ENCODE measurements at places on chromosomes 5 and 9.

GRCh38 chr9:136015656-136016571, 54.7 kb upstream of the UBAC1 start:
- DNase-seq, result no peak

GRCh38 chr5:169149317-169149716, 151.6 kb downstream of the SLIT3 start:
- DNase-seq, result no peak

- no peak for DNase-seq
Measured at GRCh38 chr9:35717132-35717870, 14.7 kb downstream of the TLN1 start.

DNA sequence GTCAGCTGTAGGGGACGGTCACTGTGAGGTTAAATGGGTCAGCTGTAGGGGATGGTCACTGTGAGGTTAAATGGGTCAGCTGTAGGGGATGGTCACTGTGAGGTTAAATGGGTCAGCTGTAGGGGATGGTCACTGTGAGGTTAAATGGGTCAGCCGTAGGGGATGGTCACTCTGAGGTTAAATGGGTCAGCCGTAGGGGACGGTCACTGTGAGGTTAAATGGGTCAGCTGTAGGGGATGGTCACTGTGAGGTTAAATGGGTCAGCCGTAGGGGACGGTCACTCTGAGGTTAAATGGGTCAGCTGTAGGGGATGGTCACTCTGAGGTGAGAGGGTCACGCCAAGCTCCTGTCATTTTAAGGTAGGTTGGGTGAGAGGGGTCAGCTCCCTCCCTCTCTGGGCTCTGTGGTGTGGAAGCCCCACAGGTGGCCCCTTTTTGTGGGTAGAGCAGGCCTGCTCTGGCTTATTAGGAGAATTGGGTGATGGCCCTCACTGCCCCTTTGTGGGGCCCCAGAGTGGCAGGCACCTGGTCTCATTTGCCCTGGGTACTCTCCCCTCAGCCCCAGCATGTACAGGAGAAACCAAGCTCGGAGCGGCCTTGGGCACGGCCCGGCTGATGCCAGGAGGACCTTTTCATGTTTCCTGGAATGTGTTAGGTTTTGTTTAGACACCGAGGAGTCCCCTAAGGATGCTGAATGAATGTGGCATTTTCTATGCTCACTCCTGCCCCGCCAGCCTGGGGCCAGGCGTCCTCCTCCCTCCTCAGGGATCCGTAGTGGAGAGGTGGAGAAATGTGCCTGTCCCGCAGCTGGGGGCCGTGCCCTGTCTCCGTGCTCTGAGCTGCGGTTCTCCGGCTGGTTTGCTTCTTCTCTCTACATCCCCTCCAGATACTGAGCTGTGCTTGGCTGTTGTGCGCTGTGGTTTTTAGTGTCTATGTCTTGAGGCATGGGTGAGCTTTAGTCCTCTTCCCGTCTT, 31.4 kb downstream of the AHRR start:
- DNase-seq, result no peak

- no peak for DNase-seq
Measured at GRCh38 chr9:135146766-135147473, 59.5 kb downstream of the OLFM1 start.

DNA sequence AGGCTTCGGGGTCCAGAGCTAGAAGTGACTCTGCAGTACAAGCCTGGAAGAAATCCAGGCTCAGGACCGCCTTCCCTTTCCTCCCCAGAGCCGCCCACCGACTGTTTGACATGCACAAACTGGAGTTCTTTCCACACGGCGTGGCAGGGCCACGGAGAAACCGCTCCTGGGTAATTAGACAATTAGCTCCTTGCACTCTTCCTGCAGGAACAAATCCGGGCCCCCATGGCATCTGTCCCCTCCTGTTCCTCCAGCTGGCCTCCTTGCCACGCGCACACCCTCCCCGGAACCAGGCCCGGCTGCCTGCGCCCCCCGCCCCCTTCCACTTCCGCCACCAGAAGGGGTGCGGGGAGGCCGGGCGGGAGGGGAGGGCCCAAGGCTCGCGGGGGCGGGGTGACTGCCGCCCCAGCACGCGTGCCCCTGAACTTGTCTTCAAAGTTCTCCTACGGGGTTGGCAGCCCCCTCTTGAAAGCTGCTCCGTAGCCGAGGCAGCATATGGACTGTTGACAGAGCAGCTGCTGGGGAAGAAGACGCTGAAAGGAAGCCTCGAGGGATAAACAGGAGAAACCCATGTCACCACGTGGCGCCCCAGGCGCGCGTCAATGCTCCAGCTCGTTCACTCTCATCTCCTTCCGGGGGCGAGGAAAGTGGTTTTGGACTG, 74.3 kb downstream of the SEC61B start:
- DNase-seq, result peak; percentile 4

DNA sequence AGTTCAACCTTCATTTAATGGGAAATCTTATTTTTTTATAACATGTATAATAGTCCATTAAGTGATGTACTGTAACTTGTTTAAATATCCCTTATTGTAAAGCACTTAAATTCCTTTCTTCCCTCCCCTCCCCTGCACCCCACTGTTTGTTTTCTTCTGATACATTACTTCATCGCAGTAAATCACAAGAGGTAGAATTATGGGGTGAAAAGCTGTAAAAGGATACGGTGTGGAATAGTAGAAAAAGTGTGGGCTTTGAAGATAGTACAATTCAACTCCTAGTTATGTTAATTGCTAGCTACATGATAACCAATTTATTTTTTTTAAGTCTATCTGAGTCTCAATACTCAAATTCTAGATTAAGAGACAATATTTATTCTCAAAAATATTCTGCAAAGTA, 41.9 kb upstream of the MACIR start:
- no peak for DNase-seq

GRCh38 chr5:132457371-132458225, 33.0 kb downstream of the IRF1 start:
- DNase-seq, result no peak

DNA sequence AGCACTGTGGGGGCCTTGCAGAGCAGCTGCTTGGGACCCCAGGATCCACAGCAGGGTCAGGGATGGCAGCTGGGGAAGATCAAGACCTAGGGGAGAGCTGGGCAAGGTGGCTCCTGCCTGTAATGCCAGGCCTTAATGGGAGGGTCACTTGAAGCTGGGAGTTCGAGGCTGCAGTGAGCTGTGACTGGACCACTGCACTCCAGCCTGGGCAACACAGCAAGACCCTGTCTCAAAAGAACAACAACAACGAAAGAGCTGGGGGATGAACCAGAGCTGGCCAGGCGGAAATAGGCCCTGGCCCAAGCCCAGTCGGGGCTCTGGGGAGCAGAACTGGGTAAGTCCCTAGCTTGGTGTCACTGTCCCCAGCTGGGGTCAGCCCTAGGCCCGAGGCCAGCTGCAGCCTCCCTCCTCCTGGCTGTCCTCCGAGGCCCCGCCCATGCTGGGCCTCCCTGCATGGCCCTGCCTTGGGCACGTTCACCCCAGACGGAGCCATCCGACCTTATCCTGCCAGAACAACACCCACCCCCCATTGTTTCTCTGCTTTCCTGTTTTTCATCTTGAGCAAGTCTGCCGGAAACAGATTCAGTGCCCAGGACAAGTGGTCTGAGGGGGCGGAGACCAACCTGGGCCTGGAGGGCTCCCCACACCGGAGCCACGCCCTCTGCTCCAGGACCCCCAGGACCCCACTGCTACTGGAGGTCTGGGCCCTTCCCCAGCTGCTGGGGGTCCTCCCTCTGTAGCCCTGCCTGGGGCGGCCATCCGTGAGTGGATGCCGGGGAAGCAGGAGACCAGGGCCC, 1.9 kb downstream of the DIPK1B start:
- no peak for DNase-seq

DNA sequence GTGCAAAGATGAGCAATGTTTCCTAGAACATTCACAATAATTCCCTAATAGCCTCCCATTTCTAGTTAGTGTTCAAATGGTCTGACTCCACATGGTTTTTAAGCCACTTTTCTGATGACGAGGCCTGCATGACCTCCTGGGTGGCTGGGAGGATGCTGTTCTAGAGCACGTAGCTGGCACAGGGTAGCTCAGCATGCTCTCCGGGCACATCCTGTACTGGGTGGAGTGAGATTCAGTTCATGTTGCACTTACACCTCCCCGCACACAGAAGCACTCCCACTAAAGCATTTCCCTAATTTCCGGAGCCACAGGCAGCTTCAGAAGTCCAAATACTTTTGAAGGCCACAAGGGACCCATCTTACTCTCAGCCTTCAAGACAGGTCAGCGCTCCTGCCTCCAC, 159.8 kb upstream of the LHFPL2 start:
- no peak for DNase-seq

DNA sequence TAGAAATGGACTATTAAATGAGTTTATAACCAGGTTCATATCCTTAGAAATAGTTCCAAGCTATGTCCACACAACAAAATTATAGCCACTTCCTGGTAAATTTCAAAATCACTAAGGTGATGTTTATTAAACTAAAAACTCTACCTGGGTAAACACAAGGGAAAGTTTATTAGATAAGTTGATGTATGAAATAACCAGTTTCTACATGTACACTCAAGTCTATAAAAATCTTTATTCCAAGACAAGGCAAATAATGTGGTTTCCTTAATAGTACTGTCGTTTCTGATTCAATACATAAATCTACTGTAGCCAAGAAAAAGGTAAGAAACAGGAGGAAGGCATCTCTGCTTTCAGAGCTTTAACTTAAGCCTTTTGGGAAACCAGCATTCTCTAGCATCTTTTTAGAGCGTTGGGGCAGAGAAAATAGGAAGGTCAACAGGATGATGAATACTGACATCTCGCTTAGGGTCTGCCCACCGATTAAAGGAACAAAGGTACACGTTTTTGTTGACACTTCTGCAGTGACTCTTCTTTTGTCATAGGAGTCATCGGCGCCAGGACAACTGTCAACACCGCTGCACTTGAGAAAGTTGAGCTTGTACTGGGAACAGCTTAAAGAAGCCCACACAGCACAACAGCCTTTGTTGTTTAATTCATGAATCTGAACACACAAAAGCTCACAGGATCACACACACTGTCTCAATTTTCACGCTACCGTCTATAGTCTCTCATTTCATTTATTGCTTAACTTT, 513.6 kb downstream of the SLCO4C1 start:
- DNase-seq, result no peak

DNA sequence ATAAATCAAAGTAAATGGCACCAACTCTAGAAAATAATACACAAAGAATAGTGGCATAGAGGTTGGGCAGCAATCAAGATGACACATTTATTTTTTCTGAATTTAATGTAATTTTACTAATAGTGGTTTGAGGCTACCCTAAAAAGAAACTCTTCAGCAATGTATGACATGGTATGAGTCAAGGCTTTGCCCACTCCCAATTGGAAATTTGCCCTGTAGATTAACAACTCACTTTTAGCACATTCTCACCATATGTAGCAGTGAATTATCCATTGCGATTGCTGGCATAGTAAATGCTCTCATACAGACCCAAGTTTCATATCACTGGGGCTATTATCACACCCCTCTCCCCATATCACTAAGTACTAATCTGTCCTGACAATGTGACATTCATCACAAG, 832.1 kb upstream of the ZNF608 start:
- DNase-seq, result no peak

GRCh38 chr5:81778642-81779041, 27.7 kb upstream of the SSBP2 start:
- no peak for DNase-seq

GRCh38 chr5:171975262-171975876, 31.1 kb downstream of the FBXW11 start:
- DNase-seq, result no peak

- DNase-seq, result no peak
Measured at GRCh38 chr5:130724658-130725057, 440.4 kb downstream of the HINT1 start.
